ENCODE measurements at places on chromosomes 16 and 17.

- DNase-seq, result no peak
Measured at GRCh38 chr16:12027558-12028287, 51.2 kb downstream of the SNX29 start.

GRCh38 chr16:46916980-46917379, 32.8 kb downstream of the GPT2 start:
- no peak for DNase-seq

- DNase-seq, result no peak
Measured at GRCh38 chr16:31371619-31372484, 16.9 kb downstream of the ITGAX start.

GRCh38 chr16:83549316-83550182, 258.2 kb upstream of the HSBP1 start:
- no peak for DNase-seq

GRCh38 chr16:11354407-11354732, 9.1 kb downstream of the RMI2 start:
- DNase-seq, result no peak

DNA sequence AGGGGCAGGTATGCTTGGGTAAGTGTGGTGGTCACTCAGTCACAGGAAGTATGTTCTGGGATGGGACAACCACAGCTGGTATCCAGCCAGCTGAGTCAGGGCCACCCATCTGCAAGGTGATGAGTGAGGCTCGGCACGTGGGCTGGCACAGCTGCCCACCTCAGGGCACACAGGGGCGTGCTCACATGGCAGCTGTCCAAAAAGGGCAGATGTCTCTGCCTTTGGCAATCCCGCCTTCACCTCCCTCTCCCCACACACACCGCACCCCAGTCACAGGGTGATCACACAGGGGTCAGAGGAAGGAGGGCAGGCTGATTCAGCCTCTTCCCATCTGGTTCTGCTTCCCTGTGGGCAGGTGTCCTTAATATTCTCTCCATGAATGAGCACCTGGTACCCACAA, 85.9 kb upstream of the TOB1 start:
- no peak for DNase-seq

- no peak for DNase-seq
Measured at GRCh38 chr17:71252436-71252835, 868.4 kb upstream of the SOX9 start.

Data from GM12891 (cell line).